ENCODE measurements at places on chromosomes 6 and 20. TPM values are rescaled to one million over a fixed set of nuclear protein-coding genes. Genes with fewer than 3 reads are reported as not detected.

GRCh38 chr6:87724983-87725811 is 23.2 kb upstream of the AKIRIN2 start:
- H3K4me3 ChIP-seq: no peak overlapping the region
- H3K4me1 ChIP-seq: peaks cover 5% of the 10 kb centered on the region
- no peak overlapping the region for H3K27ac ChIP-seq
- no peaks in the 10 kb centered on the region for H3K36me3 ChIP-seq
- no peak for DNase-seq

The FERMT1 gene
- polyA plus RNA-seq: 4.2 TPM

The ANKRD66 gene
- polyA plus RNA-seq: not detected

The KIF13A gene
- 14.7 TPM for polyA plus RNA-seq

GRCh38 chr20:24969186-24970029 is 20.3 kb downstream of the CST7 start:
- DNase-seq: peak; percentile 22

DNA sequence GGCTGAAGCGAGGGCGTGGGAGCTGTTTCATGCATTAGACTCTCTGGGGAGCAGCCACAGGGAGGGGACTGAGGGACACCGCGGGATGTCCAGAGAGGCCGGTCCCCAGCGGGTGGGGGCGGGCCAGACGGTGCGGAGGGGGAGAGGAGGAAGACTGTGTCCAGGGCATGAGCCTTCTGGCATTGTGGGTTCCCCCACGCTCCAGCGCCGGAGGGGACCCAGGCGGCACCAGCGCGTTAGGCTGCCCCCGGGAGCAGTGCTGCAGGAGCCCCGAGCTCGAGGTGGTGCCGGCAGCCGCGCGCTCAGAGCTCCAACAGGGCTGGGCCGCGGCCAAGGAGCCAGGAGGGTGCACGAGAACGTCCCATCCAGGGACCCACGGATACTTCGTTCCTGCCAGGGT is 14.4 kb downstream of the SLC22A3 start:
- no peak overlapping the region for H3K27ac ChIP-seq
- no peak overlapping the region for H3K4me3 ChIP-seq
- H3K36me3 ChIP-seq: no peaks in the 10 kb centered on the region
- H3K27me3 ChIP-seq: no peaks in the 10 kb centered on the region
- no peaks in the 10 kb centered on the region for H3K4me1 ChIP-seq
- DNase-seq: no peak

DNA sequence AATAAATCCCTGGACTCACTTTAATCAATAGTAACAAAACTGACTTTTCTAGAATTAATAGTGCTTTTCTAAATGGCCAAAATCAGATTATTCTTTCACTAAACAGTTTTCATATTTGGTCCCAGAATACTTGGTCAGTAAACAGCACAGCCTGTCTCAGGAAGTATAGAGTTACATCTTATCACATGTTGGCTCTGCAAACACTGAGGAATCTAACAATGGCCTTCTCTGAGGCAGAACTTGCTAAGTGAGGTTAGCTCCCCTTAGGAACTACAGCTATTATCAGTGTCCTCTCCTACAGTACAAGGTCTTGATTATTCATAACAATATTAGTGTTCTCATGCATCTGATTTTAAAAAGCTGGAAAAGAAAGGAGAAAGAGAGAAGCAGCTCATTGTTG is 1622.8 kb downstream of the HACE1 start:
- H3K36me3 ChIP-seq: no peaks in the 10 kb centered on the region
- H3K4me3 ChIP-seq: no peak overlapping the region
- no peak for DNase-seq

DNA sequence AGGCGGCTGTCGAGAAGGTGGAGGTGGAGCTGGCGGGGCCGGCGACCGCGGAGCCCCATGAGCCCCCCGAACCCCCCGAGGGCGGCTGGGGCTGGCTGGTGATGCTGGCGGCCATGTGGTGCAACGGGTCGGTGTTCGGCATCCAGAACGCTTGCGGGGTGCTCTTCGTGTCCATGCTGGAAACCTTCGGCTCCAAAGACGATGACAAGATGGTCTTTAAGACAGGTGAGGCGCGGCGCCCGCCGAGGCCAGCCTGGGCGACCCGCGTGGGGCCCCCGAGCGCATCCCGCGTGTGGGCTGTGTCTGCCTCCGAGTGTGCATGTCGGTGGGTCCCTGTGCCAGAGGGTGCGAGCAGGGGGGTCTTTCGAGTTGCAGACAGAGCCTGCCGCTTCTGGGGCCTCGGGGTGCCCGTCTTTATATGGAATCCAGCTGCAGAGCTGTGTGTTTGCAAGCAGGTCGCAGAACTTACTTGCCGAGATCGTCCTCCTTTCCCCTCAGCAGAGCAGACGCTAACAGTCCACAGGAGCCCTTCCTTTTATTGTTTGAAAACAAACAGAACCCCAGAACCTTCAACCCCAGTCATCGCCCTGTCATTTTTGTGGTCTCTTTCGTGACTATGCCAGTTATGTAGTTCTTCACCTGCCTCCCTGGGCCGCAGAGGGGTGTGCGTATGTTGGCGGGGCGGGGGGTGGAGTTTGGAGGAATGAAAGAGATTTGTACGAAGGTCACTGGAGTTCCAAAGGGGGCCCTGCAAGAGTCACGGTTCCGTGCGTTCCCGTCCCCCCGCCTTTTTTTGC is 766 bp downstream of the SLC16A10 start:
- H3K27ac ChIP-seq: no peak overlapping the region
- peaks cover 5% of the 10 kb centered on the region for H3K27me3 ChIP-seq
- H3K4me1 ChIP-seq: peaks cover 17% of the 10 kb centered on the region
- peak overlapping the region; percentile 86 for H3K4me3 ChIP-seq
- no peaks in the 10 kb centered on the region for H3K36me3 ChIP-seq
- DNase-seq: no peak

DNA sequence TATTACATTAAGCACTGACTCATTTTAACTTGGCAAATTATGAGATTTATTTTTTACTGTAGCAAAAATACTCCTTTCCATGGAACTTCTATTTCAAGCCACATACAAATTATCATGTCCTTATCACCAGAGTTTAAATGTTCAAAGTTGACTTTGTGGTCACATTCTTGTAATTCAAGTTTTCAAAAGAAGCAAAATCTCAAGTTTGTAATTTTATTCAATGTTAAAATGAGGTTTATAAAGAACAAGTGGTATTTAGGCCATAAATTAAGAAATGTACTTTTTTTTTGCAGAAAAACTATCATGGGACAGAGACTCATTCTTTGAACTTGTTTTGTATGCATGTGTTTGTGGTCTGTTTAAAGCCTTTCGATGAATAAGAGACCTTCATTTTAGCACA is 811.5 kb downstream of the TENT5A start:
- no peaks in the 10 kb centered on the region for H3K4me1 ChIP-seq
- H3K36me3 ChIP-seq: no peaks in the 10 kb centered on the region
- H3K4me3 ChIP-seq: no peak overlapping the region
- H3K27ac ChIP-seq: no peak overlapping the region
- no peaks in the 10 kb centered on the region for H3K27me3 ChIP-seq

DNA sequence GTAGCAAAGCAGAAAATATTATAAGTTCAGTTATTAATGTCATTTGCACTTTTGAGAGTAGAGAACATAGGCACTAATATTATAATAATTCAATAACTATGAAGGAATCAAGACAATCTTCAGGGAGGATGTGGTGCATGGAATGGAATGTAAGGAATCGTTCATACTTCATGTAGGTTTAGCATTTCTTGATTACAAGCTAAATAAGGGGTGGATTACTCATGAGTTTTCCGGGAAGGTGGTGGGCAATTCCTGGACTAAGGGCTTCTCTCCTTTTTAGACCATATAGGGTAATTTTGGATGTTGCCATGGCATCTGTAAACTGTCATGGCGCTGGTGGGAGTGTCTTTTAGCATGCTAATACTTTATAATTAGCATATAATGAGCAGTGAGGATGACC is 9.1 kb upstream of the BTNL2 start:
- no peaks in the 10 kb centered on the region for H3K36me3 ChIP-seq
- no peak for DNase-seq
- no peak overlapping the region for H3K4me3 ChIP-seq
- no peak overlapping the region for H3K27ac ChIP-seq
- H3K4me1 ChIP-seq: no peaks in the 10 kb centered on the region

The PHIP gene
- polyA plus RNA-seq: 5.1 TPM

- H3K4me1 ChIP-seq: peaks cover 8% of the 10 kb centered on the region
- H3K27me3 ChIP-seq: no peaks in the 10 kb centered on the region
- no peak overlapping the region for H3K4me3 ChIP-seq
- no peak for DNase-seq
- H3K36me3 ChIP-seq: no peaks in the 10 kb centered on the region
- no peak overlapping the region for H3K27ac ChIP-seq
These were observed 33.2 kb downstream of the MAP7 start for GRCh38 chr6:136517002-136517401.

GRCh38 chr20:58097429-58097828 is 131.0 kb downstream of the ANKRD60 start:
- no peaks in the 10 kb centered on the region for H3K36me3 ChIP-seq
- no peak overlapping the region for H3K4me3 ChIP-seq
- no peaks in the 10 kb centered on the region for H3K4me1 ChIP-seq
- no peak overlapping the region for H3K27ac ChIP-seq
- peak; percentile 26 for DNase-seq

The GLP1R gene
- polyA plus RNA-seq: 2.7 TPM
